ENCODE measurements at places on chromosomes 3 and 15.

DNA sequence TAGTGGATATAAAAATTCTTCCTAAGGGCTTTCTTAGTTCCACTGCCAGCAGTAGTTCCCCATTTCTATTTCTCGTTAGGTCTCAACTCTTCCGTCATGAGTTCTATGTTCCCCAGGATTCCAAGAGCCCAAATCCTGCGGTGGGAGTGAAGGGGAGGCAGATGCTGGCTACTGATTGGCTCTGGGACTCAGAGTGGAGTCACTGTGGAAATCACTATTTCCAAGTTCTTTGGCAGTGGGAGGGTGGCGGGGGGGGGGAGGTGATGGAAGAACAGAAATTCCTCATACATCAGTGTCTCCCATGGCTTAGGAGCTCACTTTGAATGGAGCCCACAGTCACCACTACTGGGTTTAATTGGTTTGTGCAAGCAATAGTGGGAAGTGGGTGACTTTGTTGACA is 5.6 kb downstream of the CCR1 start:
- no peak for DNase-seq

DNA sequence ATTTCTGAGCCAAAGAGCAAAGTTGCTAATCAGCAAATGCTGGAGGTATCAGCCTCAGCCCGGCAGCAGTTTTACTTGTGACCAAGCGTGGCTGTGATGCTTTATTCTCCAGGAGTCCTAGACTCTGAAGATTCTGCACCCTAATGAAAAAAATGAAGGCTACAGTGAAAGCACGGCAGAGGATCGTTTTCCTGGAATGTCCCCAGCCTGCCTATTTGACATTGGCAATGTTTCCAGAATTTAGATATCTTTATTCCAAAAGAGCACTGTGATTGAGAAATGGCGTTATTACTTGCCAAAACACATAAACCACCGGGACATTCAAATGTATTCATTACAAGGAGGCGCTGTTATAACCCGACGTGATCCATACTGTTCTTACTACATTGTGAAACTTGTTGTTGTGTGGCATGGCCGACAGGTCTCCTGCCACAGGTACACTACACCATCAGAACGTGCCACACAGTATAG is 263.8 kb downstream of the SLCO3A1 start:
- DNase-seq: peak; percentile 16

DNA sequence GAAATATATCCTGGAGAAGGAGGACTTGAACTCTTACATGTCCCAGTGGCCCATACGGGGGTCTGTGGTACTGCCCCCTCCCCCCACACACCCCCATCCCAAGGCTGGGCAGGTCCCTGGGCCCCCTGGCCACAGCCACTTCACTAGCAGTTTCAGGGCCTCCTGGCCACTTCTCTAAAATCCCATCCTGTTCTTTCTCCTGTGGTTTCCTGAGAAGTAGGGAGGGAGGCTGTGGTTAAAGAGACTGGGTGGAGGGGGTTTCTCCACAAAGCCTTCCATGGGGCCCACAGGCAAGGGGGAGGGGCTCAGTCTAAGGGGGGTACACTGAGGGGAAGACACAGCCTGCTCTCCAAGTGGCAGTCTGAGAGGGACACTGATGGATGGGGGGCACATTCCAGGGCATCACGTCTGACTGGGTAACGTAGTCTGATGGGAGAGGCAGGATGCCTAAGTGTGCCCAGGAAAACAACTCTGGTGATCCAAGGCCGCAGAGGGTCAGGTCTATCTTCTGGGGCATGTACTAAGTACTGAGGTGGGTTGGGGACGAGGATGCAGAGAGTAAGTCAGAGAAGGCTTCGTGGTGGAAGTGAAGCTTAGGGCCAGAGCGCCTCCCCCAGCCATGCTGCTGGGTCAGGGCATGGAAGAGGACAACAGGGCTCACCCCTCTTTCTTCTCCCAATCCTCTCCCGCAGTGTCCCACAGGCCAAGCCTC is 48.0 kb upstream of the C15orf39 start:
- no peak for DNase-seq

DNA sequence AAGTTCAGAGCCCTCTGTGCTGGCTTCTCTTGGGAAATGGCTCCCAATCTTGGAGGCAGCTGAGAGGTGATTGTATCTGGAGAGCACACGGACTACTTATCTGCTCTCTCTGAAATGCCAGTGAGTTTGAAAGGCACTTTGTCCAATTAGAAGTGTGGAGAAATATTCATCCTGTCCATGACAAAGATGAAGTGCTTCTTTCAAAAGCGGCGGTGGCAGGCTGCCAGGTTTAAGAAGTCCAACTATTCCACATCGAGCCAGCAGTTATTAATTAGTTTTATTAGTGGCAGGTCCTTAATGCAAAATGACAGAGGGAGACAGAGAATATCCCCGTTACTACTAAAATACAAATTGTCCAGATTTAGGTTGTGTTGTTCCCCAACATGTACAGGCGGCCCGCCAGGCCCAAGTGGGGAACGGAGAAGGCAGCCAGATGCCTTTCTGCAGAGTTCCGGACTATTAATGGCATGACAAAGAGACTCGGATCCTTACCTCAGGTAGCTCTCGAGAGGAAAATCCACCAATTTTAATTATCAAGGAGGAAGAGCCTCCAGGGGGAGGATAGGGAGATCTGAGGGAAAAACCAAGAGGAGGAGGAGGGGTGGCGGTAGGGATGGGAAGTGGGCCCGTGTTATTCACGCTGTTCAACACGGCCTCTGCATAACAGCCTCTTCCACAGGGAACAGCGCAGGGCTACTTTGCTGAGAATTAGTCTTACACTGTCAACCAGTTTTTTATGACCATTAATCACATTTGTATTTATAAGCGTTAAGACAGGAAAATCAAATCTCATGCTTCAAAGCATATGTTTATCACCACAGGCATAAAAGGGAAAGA is 42.0 kb downstream of the RORA start:
- no peak for DNase-seq

DNA sequence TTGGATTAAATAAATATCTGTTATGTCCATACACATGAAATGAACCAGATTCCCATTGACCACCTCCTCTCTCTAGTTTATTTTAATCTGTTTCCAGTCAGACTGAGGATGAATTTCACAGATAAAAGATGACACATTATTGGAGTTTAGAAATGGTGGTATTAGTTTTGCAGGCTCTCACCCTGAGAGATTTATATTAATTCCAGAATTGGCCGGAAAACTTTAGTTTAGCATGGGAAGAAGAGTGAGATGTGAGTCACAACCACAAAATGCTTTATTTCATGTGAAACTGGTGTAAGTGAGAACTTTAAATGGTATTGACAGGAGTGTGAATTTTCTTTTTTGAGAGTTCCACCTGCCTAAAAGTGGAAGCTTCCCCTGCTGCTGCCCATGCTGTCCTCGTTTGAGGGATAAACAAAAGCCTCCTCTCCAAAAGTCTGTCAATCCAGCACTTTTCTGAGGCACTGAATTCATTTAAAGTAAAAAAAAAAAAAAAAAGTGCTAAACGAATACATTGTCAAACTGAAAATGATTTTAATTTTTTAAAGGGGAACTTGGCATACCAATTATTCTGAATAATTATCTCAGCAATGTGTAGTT is 65.1 kb upstream of the EPHA3 start:
- DNase-seq: no peak

DNA sequence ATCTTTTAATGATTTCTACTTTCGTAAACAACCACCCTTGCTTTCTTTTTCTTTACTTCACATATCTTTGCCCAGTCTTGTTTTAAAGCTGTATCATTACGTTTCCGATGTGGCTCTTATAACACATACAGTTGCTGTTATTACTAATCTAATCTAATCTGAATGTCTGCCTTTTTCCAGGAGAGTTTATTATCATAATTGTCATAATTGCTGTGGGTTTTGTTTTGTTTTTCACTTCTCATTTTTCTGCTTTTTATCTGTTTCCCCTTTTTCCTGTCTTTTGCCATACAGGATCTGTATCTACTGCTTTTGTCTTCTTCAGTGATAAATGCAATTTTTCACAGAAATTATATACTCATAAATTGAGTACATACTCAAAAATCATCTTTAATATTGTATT is 24.9 kb downstream of the HACL1 start:
- DNase-seq: no peak

GRCh38 chr3:154979331-154979730 is 100.8 kb upstream of the MME start:
- no peak for DNase-seq

DNA sequence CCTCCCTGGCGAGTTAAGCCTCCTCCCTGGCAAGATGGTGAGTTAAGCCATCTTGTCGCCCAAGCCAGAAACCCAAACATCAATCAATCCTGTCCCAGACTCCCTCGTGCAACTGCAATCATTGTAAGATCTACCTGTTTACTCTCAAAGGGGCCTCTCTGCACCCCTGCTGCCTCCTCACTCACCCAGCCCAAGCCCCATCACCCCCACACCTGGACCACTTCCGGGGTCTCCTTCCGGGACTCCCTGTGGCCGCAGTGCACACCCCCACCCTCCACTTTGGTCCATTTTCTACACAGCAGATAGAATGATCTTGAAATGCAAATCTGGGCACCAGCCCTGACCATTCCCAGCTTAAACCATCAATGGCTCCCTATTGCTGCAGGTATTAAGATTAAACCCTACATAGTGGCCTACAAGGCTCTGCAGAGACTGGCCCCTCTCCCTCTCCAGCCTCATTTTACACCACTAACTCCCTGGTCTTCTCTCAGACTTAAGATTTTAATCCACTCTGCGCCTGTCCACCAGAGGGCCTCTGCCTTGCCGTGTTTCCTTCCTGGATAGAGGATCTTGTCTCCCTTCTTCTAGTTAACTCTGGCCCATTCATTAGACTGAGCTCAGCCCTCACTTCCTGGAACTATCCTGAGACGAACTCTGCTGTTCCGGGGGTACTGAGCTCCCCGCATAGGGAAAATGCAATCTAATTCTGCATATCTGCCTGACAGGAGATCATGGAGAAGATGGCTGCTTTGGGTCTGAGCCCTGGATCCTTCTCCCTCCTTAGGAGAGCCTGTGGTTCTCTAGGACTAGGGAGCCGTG is 41.9 kb upstream of the SLC6A1 start:
- no peak for DNase-seq

DNA sequence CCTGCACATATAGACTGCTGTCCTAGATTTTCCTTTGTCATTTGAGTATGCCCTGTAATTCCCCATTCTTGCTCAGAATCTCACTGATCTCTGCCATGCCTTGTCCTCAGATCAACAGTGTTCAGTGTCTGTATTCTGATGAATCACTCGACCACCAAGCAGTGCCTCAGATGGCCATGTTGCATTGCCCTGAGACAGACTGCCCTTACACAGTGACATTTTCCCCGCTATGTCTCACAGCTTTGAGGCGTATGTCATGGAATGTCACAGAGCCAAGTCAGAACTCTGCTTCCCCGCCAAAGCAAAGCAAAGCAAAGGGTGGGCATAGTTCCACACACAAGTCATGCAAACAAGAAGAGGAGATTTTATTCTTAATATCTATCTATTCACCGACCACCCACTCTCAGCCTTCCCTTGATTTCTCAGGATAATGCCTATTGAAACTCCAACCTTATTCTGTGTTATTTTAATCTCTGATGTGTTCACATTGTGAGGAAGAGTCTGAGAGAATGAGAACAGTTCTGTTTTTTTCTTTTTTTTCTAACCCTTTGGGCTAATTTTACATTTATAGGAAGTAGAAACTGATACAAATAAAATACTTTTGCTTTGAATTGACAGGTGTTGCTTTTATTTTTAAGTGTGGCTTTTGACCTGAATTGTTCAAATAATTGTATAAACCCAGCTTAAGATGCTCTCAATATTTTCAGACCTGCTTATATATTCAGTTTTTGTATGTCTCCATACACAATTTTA is 16.9 kb upstream of the PSMD6 start:
- no peak for DNase-seq

DNA sequence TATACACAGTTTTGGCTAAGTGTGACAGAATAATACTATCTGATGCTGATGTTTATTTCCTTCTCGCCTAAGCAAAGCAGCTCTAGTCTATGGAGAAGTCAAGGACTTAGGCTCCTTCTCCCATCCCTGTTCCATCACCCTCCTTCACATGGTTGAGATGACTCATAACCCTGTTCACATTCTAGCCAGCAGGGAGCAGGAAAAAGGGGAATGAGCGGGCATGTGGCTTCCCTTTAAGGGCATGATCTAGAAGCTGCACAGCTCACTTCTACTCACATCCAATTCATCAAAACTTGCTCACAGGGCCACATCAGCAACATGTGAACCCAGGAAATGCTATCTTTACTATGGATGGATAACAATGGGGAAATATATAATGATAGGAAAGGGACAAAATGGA is 40.9 kb downstream of the CBLB start:
- no peak for DNase-seq

- DNase-seq: peak; percentile 17
Measured at GRCh38 chr3:186287711-186288110, 74.3 kb downstream of the DGKG start.

- DNase-seq: no peak
Measured at GRCh38 chr3:69716119-69716518, 23.1 kb upstream of the MITF start.

- no peak for DNase-seq
Measured at GRCh38 chr3:7144697-7145308, 283.9 kb downstream of the GRM7 start.

GRCh38 chr3:138188013-138188730 is 1.1 kb downstream of the ARMC8 start:
- no peak for DNase-seq

- DNase-seq: no peak
Measured at GRCh38 chr15:43541785-43542184, 24.4 kb downstream of the MAP1A start.

DNA sequence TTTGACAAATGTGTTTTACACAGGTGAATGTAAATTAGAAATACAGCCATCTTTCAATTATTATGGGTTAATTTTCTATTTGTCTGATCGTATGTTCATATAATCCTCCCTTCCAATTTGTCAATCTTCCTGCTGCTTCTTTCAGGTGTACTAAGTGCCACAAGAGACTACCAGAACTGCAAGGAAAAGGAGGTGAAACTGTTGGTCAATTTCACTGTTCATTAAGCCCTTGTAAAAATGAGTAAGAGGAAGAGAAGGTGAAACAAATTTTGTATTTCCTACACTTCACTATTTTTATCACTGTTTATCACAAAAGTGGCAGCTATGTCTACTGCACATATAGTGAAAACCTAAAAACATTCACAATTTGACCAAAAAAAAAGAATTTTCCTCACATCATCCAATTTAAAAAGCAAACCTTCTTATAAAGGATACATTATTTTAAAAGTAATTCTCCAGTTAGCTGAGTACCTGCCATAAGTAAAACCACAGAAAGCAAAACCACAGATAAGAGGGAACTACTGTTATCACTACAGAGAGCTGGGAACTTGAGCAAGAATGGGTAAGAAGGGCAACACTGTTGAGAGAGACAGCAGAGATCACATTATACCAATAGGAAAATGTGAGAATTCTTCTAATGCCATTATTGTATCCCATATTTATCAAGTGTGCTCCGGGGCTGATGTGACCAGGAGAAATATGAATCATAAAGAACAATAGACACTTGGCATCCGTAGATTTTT is 163.0 kb downstream of the TBC1D5 start:
- no peak for DNase-seq

- DNase-seq: no peak
Measured at GRCh38 chr3:176870451-176870850, 326.8 kb downstream of the TBL1XR1 start.

- DNase-seq: no peak
Measured at GRCh38 chr3:101816215-101817149, 32.8 kb upstream of the NFKBIZ start.

GRCh38 chr3:79018671-79019136 is 749.1 kb downstream of the ROBO1 start:
- DNase-seq: peak; percentile 28
